Hematopoietic multipotent progenitor cell treated with erythropoietin and hydrocortisone succinate and interleukin-3 and kit ligand, for 17 days (in vitro differentiated cells): ENCODE measurements at places on chromosomes 5 and 9.

DNA sequence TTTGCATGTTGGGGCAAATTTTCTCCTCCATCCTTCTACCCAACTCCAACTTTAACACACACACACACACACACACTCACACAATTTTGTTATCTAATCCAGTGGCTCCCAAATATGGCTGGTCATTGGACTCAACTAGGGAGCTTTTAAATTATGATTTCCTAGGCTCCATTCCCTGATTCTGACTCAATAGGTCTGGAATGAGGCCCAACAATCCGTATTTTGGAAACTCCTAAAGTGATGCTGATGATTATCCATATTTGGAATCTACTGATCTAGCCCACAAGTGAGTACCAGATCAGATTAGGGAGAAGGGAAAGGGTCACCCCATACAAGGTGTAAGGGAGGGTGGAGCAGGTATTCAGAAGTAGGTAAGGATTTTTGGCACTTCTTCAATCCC is 309.7 kb downstream of the TLE1 start:
- DNase-seq, result no peak

- DNase-seq, result no peak
These were observed 251.7 kb downstream of the MARCHF11 start for GRCh38 chr5:15927710-15928380.

DNA sequence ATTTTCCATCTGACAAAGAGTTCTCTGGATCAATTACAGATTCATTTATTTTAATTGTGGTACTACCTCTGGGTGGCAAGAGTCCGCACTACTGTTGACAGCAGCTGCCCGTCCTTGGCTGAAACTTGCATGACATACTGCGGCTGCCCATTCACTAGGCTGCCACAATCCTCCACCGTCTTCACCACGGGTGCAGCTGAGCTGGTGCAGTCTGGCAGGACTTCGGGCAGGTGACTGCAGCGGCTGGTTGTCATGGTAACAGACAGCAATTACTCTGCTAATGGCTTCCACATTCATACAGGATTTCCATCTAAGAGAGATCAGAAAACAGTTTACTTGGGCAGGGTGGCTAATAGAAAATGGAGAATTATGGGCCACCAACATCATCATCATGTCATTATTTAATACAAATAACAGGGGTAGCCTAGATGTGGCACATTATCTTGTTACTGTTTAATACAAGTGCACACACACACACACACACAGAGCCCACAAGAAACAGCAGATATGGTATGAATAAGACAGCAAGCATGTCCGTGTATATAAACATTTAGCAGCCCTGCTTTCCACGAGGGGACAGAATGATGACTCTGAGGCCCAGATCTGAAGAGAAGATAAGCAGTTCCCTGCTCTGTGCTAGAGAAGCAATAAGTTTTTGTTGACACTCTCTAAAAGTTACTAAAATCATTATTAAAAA is 112.3 kb downstream of the MARCHF3 start:
- DNase-seq, result peak; percentile 63

- DNase-seq, result no peak
These were observed 90.8 kb downstream of the NDFIP1 start for GRCh38 chr5:142199388-142199787.

DNA sequence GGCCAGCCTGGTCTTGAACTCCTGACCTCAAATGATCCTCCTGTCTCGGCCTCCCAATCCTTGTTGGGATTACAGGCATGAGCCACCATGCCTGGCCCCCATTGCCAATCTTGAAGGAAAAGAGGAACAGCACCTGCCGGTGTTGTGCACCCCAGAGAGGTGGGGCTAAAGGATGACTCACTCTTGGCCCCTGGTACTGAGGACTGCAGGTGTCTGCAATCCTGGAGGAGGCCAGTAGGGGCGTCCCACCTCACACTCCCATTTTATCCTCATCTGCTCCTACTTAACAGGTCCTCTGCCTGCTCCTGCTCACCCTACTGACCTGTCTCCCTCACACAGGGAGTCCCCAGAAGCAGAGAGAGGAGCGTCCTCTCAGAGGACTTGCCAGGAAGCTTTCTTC is 390.4 kb downstream of the ARHGEF28 start:
- no peak for DNase-seq

DNA sequence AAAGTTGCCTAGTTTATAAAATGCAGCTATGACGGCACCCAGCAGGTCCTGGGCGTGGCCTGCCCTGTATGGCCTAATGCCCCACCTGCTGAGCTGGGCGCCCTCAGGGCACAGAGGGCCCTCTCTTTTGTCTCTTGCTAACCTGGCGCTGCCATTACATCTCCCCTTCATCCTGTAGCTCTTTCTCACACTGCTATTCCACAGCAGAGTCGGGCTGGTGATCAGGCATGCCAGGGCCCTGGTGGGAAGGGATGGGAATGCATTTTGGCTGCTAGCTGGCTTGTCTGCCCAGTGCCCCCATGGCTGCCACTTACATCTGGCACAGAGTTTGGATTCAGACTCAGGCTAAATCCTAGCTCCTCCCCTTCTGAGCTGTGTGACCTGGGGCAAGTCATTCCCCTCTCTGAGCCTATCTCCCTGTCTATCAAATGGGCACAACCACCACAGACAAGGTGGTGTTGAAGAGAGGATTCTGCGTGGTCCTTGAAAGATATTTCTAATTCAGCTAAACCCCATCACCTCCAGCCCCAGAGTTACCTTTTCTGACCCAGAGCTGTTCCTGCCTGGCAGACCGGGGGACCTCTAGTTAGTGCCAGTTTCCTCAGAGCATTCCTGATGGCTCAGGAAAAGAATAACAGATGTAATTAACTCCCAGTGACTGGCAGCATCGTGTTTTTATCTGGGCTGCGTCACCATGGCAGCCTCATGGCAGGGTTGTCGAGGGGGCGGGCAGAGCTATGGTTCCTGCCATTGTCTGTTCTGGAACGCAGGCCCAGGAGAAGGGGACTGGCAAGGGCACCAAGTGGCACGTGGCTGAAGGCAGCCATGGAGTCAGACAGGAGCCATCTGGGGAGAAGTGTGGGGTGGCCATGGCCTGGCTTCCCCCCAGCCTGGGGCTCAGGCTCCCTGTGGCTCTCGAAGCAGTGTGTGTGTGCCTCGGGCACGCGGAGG is 6.3 kb downstream of the PRR7 start:
- no peak for DNase-seq

GRCh38 chr5:15243301-15244020 is 256.5 kb upstream of the FBXL7 start:
- no peak for DNase-seq

GRCh38 chr5:141402553-141403243 is at the start of gene PCDHGA9:
PCDHGA9 (plus strand) TSS chr5:141402778; CDS start chr5:141402953, 175 bp downstream.
- no peak for DNase-seq

DNA sequence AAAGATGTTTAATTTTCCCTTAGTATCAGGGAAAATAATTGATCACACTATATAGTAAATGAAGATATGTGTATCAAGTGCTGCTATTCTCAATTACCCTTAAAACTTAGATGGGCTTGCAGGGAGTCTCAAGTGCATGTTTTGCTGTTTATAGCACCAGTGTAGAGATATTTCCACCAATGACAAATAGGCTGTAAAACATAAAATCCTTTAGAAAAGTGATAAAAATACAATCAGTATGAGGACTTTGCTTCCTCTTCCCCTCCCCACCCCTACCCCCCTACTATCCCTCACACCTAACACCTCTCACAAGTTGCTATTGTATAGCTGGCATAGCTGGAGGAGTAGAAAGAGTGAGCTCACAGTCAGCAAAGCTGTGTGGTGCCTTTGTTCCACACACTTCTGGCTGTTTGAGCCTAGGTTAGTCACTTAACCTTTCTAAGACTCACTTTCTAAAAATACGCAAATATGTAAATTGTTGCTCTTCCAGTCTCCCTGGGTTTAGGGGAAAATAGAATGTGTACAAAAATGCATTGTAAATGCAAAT is 93.1 kb downstream of the PDE4D start:
- DNase-seq, result no peak

DNA sequence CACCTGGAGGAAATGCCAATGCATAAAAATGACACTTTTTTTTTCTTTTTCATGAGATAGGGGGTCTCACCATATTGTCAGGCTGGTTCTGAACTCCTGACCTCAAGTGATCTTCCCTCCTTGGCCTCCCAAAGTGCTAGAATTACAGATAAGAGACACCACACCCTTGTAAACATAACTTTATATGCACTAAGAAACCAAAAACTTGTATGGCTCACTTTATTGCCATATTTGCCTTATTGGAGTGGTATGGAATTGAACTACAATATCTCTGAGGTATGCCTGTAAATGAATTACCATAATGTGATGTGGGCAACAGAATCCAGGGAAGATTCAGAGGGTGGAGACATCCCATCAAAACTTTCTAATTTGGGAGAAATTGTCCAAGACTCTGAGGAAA is 113.9 kb downstream of the UGCG start:
- DNase-seq, result no peak

- no peak for DNase-seq
These were observed 102.0 kb downstream of the TRIM32 start for GRCh38 chr9:116789081-116789480.

- DNase-seq, result no peak
These were observed 120.8 kb upstream of the PDE4D start for GRCh38 chr5:60014331-60014730.

DNA sequence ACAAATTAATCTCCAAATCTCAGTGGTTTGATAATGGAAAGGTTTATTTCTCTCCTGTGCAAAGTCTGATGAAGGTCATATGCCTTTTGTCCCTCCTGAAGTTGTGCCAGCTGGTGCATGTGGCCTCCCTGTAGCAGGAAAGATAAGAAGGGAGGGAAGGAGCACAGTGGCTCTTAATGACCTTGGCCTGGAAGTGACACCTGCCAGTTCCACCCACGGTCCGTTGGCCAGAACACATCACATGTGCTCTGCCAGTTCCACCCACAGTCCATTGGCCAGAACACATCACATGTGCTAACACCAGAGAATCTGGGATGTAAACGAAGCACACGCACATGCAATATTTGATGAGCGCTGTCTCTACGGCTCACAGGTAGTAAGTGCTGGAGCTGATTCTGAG is 130.9 kb downstream of the DOCK2 start:
- DNase-seq, result no peak

GRCh38 chr5:34480810-34481528 is 175.2 kb upstream of the RAI14 start:
- no peak for DNase-seq
